ENCODE measurements at places on chromosomes 3 and 15.

DNA sequence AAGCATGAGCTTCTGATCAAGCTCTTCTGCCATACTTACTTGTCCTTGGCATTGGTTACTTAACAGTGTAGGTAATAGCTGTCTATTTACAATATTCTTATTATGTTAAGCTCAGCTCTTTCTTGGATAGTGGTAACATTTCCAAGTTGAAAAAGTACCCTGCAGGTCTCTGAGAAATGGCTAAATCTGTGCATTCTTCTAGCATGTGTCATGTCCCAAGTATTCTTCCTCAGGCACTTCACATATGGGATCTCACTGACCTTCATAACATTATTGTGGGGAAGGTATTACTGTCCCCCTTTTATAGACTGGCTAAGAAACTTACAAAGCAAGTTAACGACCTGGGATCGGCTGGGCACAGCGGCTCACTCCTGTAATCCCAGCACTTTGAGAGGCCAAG lies 236.1 kb downstream of the RORA start:
- DNase-seq = no peak

DNA sequence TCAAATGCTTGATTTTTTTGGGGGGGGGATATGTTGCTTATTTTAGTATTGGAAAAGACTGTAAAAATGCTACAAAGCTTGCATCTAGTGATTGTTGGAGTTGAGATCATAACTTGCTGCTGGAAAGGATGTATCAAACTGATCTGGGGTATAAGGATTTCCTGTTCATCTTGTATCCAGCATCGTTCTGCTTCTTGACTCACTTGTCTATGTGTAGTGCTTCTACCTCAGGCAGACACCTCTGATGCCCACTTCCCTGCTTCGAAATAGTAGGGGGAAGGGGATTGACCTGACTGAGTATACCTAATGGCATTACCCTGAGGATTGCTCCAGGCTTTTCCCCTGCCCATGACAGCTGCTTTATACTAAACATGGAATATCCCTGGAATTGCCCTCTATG lies 42.7 kb downstream of the STT3B start:
- DNase-seq = no peak

- no peak for DNase-seq
Observed at GRCh38 chr15:97561529-97561928, 399.0 kb upstream of the ARRDC4 start.

- DNase-seq = no peak
Observed at GRCh38 chr3:149160754-149161300, 31.4 kb downstream of the HPS3 start.

DNA sequence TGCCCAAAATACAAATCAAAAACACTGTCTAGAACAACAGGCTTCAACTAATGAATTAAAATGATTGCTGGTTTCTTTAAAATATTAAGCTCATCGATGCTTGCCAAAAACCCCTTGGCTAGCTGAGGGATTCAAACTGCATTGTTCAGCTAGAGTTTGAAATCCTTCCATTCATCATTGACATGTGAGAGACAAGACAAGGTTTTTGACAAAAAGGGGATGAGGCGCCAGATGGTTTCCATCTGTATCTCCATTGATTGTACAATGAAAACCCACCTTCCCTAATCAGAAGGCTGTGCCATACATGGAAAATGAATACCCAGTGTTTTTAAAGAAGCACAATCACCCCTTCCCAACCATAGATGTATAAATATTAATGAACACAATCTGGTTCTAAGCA lies 67.8 kb downstream of the THRB start:
- DNase-seq = no peak

All from mesothelial cell of epicardium (in vitro differentiated cells).